ENCODE measurements at places on chromosomes 2 and 18.

DNA sequence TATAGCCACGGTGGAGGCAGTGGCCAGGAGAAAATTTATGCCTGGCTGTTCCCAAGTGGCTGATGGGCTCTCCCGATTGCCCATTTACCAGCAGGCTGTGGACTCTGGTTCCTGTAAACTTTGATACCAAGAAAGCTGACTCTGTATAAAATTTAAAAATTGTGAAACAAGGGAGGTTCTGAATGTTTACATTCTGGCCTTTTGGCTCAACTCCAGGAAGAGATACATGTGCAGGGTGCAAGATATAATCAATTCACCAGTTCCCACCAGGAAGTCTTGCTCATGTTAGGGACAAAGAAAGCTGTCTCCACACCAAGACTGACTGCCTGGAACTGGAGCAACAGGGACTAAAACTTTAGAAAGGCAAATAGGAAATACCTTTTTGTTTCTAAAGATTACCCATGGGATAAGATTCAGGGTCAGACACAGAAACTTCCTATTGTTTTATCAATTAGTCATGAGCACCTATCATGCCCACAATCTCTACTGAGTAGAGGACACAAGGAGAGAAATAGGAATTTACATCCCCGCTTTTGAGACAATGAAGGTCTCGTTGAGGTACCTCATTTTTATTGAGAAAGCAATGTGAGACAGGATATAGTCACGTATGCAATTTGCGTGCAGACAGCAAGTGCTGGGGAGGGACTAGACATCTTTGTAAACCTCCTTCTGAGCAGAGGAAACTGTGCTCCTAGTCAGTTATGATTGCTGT is 123.5 kb downstream of the LIPG start:
- no peak for DNase-seq

DNA sequence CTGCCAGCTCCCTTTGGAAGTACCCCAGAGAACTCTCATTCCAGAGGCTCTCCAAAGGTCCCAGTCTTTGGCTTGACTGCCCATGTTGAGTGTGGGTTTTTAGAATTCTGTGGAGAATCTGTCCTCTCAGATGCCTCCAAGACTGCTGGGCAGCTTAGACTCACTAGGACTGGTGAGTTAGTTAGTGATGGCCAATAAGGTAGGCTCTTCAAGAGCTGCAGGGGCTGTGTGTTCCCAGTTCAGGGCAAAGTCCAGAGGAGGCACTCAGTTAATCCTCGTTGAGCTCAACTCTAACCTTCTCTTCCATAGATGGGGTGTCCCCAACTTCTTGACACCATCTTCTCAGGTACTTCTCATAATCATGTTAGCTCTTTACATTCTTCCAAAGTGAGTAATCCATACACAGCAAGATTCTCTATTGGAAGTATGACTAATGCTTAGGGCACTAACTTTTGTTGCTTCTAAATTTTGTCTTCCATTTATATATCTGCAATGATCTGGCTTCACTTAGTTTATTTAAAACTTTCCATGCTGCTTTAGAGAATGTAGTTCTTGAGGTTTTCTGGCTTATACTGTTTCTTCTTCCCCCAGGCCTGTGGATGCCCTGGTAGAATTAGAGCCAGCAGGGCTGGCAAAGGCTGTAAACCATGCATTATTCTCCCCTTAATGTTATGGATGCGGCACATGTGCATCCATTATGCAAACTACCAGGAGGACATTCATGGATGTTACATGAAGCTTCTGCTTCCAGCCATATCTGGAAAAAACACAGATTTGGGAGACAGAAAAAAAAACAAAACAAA is 88.9 kb downstream of the POLE4 start:
- DNase-seq: no peak

DNA sequence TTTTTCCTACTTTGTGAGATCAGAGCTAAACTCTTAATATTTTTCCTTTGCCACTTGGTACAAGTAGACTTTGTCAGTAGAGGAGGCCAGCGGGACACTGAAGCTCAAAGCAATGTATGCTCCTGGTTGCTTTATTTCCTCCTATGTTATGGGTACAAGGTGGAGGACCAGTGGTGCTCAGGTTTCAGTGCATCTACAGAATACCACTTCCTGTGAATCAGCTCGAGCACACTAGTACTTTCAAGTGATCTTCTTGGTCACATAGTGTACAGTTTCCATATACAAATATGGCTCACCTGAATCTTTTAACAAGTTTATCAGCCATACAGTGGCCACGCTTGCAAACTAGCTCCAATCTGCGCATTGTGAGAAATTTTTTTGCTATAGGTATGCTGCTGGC is 1674.8 kb upstream of the TMEFF2 start:
- no peak for DNase-seq

GRCh38 chr2:197324801-197325200 is 14.2 kb upstream of the ANKRD44 start:
- no peak for DNase-seq

- DNase-seq: no peak
Measured at GRCh38 chr2:240199133-240199870, 58.8 kb upstream of the OTOS start.

- no peak for DNase-seq
Measured at GRCh38 chr18:67500522-67501205, 15.9 kb downstream of the DSEL start.

DNA sequence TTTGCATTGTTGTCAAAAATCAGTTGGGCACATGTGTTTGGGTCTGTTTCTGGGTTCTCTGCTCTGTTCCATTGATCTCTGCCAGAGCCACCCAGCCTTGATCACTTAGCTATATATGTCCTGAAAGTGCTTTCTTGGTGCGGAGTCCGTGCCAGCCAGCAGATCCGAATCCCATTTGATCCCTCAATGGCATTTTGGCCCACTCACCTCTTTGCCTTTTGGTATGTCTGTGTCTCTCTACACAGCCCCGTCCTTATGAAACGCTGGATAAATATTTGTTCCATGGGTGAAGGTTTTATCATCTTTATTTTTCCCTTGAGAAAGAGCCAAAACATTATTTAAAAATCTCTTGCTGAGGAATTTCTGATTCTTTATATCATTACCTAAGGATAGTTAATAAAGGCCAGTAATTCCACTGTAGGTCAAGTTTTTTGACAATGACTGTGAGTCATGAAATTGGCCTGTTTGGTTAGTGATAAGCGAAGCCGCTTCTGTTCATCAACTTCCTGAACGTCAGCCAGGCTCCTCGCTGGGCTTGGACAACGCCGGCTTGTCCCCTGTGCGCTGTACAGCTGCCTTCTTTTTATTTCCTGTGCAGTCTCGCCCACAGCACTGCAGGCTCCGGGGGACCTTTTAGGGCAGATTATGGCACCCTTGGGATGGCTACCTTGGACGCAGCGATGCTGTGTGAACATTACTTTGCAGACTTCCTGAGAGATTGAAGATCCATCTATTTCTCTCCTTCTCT is 24.9 kb downstream of the MTCL1 start:
- DNase-seq: no peak

DNA sequence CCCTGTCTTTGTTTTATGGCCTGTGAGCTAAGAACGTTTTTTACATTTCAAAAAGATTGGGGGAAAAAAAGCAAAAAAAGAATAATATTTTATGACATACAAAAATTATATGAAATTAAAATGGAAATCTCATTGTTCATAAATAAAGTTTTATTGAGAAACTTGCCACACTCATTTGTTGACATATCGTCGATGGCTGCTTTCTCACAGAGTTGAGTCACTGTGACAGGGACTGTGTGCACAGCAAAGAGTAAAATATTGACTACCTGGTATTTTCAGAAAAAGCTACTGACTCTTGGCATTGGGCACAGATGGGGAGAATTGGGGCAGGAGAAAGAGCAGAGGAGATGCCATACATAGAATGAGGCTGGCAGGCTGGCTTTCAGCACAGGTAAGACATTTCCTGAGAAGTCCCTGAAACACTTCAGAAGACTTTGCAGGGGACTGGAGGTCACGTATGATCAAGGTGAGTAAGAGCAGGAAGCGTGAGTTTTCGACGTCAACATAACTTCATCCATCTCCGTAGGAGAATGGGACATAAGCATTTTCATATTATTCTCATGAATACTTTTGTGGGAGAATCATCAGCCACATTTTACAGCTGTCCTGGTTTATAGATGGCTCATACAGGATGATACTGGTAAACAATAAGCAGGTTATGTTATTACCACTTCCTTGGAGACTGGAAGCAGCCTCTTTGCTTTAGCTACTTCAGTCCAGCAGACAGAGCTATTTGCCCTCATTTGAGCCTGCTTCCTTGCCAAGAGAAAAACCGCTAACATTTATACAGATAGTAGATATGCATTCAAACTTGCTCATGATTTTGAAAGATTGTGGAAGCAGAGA is 32.5 kb upstream of the PUM2 start:
- no peak for DNase-seq

All from activated CD8-positive, alpha-beta memory T cell treated with anti-CD3 and anti-CD28 coated beads, Interleukin-2, amount 10 ng/mL, durations not matched to agents 7 days and 5 days (primary cell).